ENCODE measurements at places on chromosomes 6 and 20.
A peak's percentile ranks its signal among the peaks of the same experiment; 100 is the strongest.

GRCh38 chr20:32433311-32434021 is 75.3 kb downstream of the ASXL1 start:
- no peak for DNase-seq

GRCh38 chr6:2187826-2188225 is 57.6 kb downstream of the GMDS start:
- no peak for DNase-seq

GRCh38 chr6:137919502-137919823 is 52.4 kb downstream of the TNFAIP3 start:
- DNase-seq: no peak

DNA sequence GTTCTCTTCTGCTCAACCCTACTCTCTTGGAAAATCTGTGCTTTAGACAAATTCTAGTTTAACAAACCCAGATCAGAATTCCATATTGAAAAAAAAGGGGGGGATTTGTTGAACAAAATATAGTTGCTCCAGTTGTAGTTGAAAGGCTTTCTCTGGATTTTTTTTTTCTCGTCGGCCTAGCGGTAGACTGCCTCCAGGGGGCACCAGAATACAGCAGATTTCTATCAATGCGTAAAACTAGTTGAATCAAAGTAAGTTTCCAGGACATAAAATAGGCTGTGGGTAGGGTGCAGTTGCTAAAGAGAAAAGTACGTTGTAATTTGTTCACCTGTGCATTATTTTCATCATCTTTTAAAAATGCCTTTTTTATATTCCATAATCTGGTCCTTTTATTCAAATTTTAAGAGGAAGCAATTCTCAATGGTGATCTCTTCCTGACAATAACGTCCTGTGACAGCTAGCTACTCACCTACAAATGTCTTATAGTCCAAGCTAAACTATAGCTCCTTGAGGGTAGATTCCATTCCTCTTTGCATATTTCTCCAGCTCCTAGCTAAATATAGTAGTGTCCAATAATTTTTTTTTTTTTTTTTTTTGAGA is 105.4 kb downstream of the PERP start:
- peak; percentile 82 for DNase-seq

GRCh38 chr6:167702241-167702827 is 124.4 kb upstream of the AFDN start:
- no peak for DNase-seq

Data from trophoblast cell (in vitro differentiated cells and primary cell).